ENCODE measurements at places on chromosomes 6 and 20.
A peak's percentile ranks its signal among the peaks of the same experiment; 100 is the strongest.

GRCh38 chr6:95998133-95998532, 17.6 kb upstream of the FUT9 start:
- no peak for DNase-seq

DNA sequence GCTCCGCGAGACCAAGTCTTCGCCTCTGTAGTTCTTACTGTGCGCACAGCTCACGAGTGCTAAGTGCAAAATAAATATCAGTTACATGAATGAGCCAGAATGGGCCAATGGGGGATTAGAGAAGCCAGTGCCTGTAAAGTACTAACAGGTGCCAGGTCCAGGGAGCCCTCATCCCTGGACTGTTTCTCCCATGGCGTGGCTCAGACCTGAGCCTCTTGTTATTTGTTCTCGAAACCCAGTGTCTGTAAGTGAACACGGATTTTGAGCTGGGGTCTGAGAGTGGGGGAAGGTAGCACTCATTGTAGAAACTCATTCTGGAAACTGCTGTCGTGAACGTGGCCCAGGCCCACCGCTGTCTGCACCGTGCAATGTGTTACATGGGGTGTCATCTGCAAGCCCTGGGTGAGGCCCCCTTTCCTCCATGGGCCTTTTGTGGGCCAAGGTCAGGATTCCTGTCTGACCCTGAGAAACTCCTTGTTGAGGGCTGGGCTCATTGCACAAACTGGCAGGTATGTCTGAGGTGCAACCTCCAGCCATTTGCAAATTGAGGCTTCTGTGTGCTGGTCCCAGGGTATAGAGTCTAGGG, 154.7 kb downstream of the SYCP2 start:
- DNase-seq: no peak

DNA sequence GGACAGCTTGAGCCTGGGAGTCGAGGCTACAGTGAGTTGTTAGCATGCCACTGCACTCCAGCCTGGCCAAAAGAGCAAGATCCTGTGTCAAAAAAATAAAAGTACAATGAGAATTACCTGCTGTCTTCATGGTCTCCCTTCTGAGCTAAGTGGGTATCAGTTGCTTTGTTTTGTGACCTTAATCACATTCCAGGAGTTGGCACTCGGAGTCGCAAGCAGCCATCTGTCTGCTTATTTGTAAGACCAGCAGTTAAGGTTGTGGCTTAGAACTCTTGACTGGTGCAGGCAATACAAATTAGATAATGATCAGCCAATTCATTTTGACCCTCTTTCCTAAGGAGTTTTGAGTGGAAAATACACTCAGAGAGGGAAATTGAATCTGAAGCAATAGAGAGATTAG, 114.0 kb downstream of the MYO6 start:
- no peak for DNase-seq

DNA sequence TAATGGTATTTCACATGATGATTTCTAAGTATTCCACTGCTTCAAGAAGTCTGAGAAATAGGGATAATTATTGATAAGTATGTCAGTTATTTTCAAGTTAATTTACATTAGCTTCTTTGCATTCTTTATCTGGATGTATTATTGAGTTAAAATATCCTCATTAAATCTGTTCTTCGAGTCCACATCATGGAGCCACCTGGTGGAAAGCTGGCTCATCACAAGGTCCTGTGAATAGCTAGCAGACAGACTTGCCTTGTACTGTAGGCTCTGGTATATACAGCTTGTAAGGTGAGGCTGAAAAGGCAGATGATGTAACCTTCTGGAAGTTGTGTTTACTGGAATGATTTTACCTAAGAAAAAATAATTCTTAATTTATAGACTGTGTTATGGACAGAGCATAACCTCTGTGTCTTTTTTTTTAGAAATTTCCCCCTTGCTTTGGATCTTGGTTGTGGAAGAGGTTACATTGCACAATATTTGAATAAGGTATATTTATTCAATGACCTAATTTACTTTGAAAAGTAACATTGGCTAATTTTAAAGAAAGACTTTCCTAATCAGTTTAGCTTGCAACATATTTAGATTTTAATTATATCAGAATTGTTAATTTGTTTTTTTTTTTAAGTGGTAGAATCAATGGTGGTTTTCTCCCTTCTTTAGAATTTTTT, 3.5 kb downstream of the NDUFAF5 start:
- DNase-seq: peak; percentile 35

DNA sequence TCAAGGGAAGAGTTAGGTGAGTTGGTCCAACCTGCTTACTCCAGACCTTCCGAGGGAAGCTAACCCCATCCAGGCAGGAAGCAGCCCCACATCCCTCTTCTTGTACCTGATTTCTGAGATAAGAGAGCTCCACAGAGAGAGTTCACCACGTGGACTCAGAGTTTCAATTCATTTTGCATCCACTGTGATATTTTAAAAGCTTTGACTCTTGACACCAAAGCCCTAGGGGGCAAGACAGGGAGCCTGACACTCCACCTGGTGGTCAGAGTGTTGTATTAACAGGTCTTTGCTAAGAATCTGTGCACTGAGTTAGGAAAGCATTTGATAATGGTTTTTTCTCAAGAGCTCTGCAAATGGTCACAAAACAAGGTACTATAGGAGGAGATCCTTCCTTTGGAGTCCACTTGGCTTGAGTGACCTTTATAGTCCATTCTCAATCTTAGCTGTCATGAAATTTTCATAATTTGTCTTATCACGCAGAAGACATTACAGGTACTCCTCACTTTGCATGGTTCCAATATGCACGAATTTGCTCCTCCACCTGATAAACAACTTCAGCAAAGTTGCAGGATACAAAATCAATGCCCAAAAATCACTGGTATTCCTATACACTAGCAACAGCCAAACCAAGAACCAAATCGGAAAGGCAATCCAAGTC, 56.2 kb upstream of the RIPOR2 start:
- no peak for DNase-seq

GRCh38 chr20:63567386-63568169, 6.5 kb downstream of the HELZ2 start:
- DNase-seq: no peak

DNA sequence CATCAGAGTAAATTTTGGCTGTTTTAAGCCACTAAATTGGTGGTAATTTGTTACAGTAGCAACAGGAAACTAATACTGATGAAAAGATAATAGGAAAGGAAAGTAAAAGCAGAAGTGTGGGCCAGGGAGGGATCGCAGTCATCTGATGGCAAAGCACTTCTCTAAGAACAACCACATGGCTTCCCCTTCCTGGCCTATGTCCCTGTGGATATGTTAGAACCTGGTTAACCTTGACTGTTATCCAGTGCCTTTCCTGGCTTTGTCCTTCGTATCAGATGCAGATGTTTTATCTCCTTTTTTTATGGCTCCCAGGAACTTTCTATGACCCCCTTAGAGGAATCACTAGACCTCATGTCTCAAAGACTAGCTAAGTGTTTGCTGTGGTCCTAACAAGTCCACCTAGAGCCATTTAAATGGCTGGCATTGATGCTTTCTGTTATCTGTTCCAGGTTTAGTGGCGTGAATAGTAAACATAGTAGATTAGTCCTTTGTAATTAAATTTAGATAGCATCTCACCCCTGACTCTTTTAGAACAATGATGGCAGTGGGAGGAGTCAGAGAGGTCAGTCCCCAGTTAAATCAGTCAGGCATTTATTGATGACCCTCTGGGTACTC, 79.2 kb upstream of the PHACTR2 start:
- no peak for DNase-seq

- no peak for DNase-seq
Measured at GRCh38 chr20:44773070-44773829, 27.6 kb downstream of the KCNK15 start.

GRCh38 chr20:32354592-32355416, 3.3 kb upstream of the ASXL1 start:
- no peak for DNase-seq

GRCh38 chr20:10662661-10663458, 10.9 kb downstream of the JAG1 start:
- no peak for DNase-seq

DNA sequence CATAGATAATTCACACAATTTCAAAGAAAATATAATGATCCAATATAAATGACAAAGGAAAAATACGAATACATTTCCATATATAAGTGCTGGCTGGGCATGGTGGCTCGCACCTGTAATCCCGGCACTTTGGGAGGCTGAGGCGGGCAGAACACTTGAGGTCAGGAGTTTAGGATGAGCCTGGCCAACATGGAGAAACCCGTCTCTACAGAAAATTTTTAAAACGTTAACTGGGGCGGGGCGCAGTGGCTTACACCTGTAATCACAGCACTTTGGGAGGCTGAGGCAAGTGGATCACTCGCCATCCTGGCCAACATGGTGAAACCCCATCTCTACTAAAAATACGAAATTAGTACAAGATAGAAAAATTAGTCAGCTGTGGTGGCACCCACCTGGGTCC, 14.9 kb upstream of the MAPK13 start:
- DNase-seq: no peak

- DNase-seq: no peak
Measured at GRCh38 chr20:5511930-5512329, 195.2 kb upstream of the PROKR2 start.

- DNase-seq: no peak
Measured at GRCh38 chr6:144510859-144511258, 225.7 kb downstream of the UTRN start.

DNA sequence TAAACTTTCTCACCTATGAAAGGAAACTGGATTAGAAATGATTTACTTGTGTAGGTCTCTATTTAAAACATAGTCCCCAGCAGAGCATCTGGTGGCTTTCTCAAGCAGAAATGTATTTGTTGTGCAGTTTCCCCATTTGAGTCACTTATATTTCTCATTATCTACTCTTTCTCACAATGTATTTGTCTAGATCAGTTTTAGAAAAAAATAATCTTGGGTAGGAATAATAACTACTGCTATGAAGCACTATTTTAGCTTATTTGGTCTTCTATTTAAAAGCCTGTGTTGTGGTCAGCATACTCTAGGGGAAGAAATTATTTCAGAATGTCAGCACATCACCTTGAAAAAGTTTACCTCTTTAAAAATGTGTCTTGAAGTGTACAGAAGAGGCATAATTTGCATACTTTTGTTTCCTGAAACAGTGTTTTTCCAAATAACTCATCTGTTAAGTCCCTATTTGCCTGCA, 60.9 kb upstream of the PRL start:
- DNase-seq: no peak

DNA sequence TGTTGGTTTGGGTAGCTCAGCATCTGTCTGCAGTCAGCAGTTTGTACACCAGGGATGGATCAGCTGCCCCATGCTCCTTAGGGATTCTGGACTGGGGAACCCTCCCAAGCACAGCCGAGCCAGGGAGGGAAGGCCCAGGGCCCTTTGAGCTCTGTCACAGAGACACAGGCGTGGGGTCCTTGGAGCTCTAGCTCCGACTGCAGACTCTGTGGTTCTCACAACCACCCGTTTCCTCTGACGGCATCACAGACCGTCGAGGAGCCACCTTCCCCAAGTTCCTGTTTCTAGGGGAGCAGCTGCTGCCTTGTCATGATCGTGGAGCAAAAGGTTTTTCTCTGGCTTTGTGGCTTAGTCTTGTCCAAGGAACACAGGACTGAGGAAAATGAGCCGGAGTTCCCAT, at the start of gene SLA2:
Gene SLA2, minus strand, starts transcription at position 199 of the 400 bp plus-strand sequence. CDS start 4,861 bp downstream, outside the sequence.
- DNase-seq: no peak

DNA sequence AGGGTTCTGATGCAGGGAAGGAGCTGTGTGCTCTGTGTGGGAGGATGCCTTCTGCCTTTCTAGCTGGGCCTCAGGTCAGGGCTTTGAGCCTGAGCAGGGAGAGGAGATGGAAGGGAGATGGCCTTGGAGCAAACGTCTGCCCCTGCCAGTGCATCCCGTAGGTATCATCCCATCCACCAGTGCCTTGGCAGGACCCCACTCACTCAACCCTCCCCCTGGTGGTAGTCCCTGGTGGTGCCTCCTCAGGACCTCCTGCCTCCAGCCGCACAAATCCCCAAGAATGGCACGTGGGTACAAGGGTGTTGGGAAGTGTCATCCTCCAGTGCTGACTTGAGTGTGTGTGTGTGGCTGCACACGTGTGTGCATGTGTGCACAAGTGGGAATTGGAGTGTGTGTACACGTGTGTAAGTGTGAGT, 23.1 kb upstream of the MICB start:
- DNase-seq: no peak

GRCh38 chr6:30767158-30767943, 23.0 kb upstream of the IER3 start:
- DNase-seq: no peak

DNA sequence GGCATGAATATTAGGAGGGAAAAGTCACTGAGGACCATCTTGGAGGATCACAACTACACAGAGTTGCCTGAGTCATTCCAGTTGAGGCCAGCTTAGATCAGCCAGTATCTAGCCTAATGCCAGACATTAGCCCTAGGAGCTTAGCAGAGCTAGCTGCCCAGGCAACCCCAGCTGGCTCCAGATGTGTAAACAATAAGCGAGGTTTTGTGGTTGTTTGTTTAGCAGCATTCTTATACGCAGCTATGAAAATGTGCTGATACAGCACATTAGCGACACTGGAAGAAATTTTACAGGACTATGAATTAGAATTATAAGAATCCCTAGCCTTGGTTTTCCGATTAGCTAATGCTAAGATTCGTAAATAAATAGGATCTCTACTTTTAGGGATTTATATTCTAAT, 59.3 kb downstream of the BTBD3 start:
- no peak for DNase-seq

- DNase-seq: no peak
Measured at GRCh38 chr6:150937132-150937906, 71.8 kb downstream of the MTHFD1L start.

DNA sequence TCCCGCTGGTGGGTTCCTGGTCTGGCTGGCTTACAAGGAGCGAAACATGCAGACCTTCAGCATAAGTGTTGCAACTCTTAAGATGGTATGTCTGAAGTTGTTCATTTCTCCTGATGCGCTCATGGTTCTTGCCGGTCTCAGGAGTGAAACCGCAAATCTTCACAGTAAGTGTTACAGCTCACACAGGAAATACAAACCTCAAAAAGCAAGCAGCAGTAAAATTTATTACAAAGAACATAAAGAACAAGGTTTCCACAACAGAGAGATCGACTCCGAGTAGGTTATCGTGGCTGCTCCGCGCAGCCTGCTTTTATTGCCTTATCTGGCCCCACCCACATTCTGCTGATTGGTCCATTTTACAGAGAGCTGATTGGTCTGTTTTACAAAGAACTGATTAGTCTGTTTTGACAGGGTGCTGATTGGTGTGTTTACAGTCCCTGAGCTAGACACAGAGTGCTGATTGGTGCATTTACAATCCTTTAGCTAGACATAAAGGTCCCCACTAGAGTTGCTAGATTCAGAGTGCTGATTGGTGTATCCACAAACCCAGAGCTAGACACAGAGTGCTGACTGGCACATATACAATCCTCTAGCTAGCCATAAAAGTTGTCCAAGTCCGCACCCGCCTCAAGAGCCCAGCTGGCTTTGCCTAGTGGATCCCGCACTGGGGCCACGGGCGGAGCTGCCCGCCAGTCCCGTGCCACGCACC, 39.2 kb downstream of the TRIM27 start:
- no peak for DNase-seq

GRCh38 chr6:90021711-90022110, 127.4 kb downstream of the GJA10 start:
- no peak for DNase-seq

GRCh38 chr6:1554476-1555310, 55.0 kb upstream of the FOXC1 start:
- no peak for DNase-seq

- DNase-seq: no peak
Measured at GRCh38 chr6:1610497-1611321, 994 bp downstream of the FOXC1 start.

Data from keratinocyte (primary cell).